ENCODE measurements at places on chromosomes 2 and 18. TPM values are rescaled to one million over a fixed set of nuclear protein-coding genes. Genes with fewer than 3 reads are reported as not detected.

IL36G gene
- 1.8 TPM for total RNA-seq

TMEM178A gene
- 3.4 TPM for total RNA-seq

DNA sequence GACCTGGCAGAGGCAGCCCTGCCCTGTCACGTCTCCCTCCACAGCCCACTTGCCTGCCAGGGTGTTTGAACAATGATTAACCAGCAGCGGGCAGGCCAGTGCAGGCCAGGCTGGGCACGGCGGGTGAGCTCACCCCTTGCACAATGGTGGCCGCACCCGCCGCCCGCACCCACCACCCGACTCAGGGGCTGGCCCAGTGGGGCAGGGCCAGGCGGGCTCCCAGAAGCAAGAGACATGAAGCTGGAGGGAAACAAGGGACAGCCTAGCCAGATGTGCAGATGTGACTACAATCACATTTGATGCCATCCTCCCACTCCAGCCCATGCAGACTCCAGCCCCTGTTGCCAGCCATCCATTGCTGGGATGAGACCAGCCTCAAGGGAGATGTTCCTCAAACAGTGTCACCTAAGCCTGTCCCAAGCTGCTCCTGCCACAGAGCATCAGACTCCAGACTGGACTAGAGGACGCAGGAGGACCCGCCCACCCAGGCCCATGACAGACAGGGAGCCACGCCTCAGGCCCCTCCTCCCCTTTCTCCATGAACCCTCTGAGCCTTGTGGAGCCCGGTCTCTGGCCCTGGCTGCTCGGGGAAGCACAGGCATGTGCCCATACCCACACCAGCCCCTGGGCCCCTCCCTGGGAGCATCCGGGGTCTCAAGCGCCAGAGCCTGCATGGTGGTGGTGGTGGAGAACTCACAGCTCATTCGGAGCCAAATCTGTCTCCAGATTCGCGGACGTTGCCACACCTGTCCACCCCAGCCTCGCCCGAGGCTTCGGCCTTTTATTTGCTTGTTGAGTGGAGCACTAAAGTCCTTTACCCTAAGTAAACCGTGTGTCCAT is 45.0 kb downstream of the SDC1 start:
- no peak for ATAC-seq

- ATAC-seq = no peak
Measured at GRCh38 chr18:62523631-62524439, 1.0 kb downstream of the ZCCHC2 start.

SP100 gene
- total RNA-seq = 70.1 TPM

GRCh38 chr18:29174891-29175290 is 998.0 kb upstream of the CDH2 start:
- ATAC-seq = no peak

DNA sequence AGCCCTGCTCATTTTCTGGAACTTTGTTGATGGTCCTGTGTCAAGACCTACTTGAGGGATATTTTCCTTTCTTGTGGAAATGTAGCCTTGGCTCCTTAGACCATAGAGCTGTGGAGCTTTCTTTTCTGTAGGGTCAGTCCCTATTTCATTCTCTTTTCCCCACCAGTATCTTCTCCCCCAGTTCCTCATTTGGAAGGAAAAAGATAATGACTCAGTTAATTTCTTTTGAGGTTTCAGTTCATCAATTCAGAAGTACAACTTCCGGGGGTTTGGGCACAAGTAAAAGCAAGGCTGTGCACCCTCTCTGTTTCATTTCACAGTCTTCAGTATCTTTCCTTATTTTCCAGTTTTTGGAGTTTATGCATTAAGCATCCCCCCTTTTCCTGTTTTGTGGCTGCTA is 70.7 kb downstream of the CDC42EP3 start:
- ATAC-seq = no peak

DNA sequence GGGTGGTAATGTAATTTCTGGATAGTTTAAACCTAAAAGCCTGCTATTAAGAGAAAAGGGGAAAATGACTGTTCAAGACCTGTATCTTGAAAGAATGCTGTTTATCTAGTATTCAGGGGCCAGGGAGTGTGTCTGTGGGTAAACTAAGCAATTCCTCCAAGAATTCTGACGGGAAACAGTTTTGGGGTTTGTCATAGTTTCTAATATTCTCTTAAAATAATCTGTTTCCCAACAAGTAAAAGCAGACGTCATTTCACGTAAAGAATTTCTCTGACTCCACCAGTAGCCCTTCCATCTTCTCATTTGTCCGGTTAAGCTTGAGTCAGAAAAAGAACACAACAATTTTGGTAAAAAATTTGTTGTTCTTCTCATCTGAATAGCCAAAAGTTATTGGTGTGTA is 232.1 kb upstream of the EPAS1 start:
- ATAC-seq = no peak

- no peak for ATAC-seq
Measured at GRCh38 chr2:240166761-240167587, 26.5 kb upstream of the OTOS start.

Data from gastroesophageal sphincter (tissue), 4 donors.